ENCODE measurements at places on chromosomes 3 and 15. TPM values are rescaled to one million over a fixed set of nuclear protein-coding genes. Genes with fewer than 3 reads are reported as not detected.

Gene CPNE4
- 51.4 TPM for total RNA-seq

Gene MOBP
- total RNA-seq, result 0.92 TPM

Gene DRD3
- 2.8 TPM for total RNA-seq

Gene ISG20
- total RNA-seq, result under 0.01 TPM

Gene CSPG4
- total RNA-seq, result 11.5 TPM

Gene SLC51A
- not detected for total RNA-seq

Data from diencephalon (tissue), 1 donor.